ENCODE measurements at places on chromosomes 4 and X. TPM values are rescaled to one million over a fixed set of nuclear protein-coding genes. Genes with fewer than 3 reads are reported as not detected.

The ARL9 gene
- 0.76 TPM for total RNA-seq

The GRIPAP1 gene
- 98.3 TPM for total RNA-seq

The DCAF12L2 gene
- not detected for total RNA-seq

The SHROOM3 gene
- not detected for total RNA-seq

The F11 gene
- not detected for total RNA-seq

The LRCH2 gene
- not detected for total RNA-seq

The P2RY8 gene
- total RNA-seq = 122 TPM

The UXT gene
- total RNA-seq = 171 TPM

The UBL4A gene
- 49.7 TPM for total RNA-seq

The MAGEA2 gene
- not detected for total RNA-seq

The NSUN7 gene
- 0.31 TPM for total RNA-seq

The ZCCHC12 gene
- not detected for total RNA-seq
